ENCODE measurements at places on chromosomes 16 and 17. TPM values are rescaled to one million over a fixed set of nuclear protein-coding genes. Genes with fewer than 3 reads are reported as not detected.

GRCh38 chr17:43879723-43880419 lies 27.5 kb downstream of the MPP2 start:
- peaks cover 11% of the 10 kb centered on the region for H3K27me3 ChIP-seq
- peak; percentile 47 for DNase-seq
- no peak overlapping the region for H3K27ac ChIP-seq

- H3K4me3 ChIP-seq, result no peak overlapping the region
- no peaks in the 10 kb centered on the region for H3K36me3 ChIP-seq
- no peak overlapping the region for H3K27ac ChIP-seq
- no peaks in the 10 kb centered on the region for H3K27me3 ChIP-seq
- H3K4me1 ChIP-seq, result no peaks in the 10 kb centered on the region
Measured at GRCh38 chr16:55622930-55623561, 32.7 kb upstream of the SLC6A2 start.

GRCh38 chr17:81599719-81600486 lies 37.0 kb downstream of the NPLOC4 start:
- peak overlapping the region; percentile 62 for H3K27ac ChIP-seq
- peaks cover 97% of the 10 kb centered on the region for H3K36me3 ChIP-seq
- no peak for DNase-seq
- no peak overlapping the region for H3K4me3 ChIP-seq

- H3K36me3 ChIP-seq, result no peaks in the 10 kb centered on the region
- no peaks in the 10 kb centered on the region for H3K4me1 ChIP-seq
- no peak overlapping the region for H3K27ac ChIP-seq
- H3K4me3 ChIP-seq, result no peak overlapping the region
- no peaks in the 10 kb centered on the region for H3K27me3 ChIP-seq
Measured at GRCh38 chr16:7992616-7993015, 597.7 kb downstream of the TMEM114 start.

TBC1D3G gene
- total RNA-seq, result not detected

SLC47A1 gene
- 8.3 TPM for total RNA-seq
